ENCODE measurements at places on chromosomes 11 and 22.

DNA sequence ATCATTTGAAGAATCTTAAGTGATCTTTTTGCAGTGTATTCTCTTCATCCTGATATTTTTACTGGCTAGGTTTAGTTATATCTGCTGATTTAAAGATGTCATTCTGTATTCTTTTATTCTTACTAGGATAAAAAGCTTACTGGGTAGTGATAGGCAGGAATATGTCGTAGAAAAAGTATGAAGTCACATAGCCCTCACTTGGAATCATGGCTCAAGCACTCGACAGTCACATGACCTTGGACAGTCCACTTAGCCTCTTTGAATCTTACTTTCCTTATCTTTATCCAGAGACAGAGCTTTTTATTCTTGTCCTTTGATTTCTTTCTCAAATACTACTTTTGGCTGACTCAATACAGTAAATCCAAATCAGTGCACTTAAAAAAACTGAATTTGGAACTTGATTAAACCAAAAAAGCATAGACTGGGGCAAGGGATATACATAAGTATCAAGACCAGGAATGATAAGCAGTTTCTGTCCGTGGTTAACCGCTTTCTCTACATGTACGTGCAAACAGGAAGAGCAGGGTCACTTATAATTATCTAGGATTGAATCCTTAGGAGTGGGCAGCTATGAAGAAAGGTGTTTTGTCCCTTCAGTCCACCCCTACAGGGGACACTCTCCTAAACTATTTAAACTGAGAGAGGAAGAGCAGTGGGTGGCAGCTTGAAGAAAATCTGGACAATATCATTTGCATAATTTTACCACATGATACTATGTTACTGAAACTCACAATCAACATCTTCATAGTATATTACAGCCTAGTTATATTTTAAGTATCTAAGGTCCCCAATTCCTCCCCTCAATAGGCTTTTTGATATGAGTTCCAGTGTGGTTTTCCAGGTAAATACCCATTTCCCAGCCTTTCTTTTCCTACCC is 8.0 kb downstream of the MMP7 start:
- no peak for DNase-seq

DNA sequence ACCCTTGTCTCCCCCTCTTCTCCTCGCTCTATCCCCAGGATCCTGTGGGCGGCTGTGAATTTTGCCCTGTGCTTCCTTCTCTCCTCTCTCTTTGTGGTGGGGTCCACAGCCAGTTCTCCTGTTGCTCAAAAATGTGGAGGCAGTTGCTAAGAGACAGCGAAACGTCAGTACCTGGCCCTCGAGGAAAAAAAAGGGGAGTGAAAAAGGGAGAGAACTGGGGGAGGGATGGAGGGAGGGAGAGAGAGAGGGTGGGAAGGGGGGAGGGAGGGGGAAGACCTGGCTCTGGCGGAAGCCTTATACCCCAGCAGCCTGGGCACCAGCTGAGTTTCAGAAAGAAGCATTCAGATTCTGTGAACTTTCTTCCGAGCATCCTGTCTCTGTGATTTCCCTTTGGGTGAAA is 2.1 kb upstream of the LRRC55 start:
- no peak for DNase-seq

DNA sequence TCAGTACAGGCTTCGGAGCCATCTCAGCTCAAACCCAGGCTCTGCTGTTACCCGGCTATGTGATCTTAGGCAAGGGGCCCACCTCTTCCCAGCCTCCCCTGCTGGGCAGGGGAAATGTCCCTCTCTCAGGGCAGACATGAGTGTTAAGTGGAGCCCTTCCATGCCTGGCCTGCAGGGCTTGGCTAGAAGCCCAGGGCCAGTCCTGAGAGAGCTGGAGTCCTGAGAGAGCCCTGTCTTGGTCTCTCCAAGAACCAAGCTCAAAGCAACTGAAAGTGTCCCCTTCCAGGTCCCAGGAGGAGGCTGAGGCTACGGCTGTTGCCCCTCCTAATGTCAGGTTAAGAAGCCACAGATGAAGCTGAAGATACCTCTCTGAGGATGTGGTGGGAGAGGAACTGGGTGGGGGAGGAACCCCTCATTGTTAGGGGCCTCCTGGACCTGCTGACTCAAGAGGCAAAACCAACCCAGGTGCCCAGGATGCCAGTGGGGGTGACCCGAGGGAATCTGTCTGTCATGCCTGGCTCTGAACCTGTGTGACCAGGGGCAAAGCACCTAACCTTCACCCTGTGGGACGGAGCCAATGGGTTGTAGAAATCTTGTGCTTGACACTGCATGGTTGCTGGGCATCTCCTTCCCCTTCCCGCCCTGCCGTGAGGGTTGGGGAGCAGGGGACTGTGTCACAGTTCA is 4.2 kb downstream of the ZP1 start:
- no peak for DNase-seq

DNA sequence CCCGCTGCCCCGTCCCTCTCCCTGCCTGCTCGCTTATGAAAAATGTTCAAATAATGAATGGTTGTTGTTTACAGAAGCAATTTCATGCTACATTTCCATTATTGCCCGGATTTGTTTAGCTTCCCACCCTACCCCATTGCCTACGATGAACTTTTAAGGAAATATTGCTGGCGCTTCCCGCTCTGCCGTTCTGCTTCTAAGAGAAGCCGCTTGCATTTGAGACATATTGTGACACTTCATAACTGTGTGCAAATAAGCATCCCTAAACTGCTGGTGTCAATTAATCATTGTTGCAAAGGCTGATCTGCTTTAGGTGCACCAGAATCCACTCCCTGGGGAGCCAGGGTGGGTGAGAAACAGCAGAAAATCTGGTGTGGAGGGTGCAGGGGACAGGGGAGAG is 52.3 kb upstream of the LMO1 start:
- no peak for DNase-seq

GRCh38 chr11:83801799-83802198 is 515.6 kb upstream of the CCDC90B start:
- no peak for DNase-seq

DNA sequence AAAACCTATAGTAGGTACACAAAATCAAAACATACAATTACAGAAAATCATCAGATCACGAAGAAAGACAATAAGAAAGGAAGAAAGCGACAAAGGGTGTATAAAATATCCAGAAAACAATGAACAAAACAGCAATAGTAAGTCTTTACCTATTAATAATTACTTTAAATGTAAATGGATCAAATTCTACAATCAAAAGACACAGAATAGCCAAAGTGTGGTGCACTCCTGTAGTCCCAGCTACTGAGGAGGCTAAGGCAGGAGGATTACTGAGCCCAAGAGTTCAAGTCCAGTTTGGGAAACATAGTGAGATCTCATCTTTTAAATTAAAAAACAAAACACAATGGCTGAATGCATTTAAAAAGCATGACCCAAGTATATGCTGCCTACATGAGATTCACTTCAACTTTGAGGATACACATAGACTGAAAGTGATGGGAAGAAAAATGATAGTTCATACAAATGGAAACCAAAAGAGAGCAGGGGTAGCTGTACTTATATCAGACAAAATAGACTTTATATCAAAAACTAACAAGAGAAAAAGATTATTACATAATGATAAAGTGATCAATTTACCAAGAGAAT is 40.6 kb downstream of the ASCL2 start:
- DNase-seq = no peak

DNA sequence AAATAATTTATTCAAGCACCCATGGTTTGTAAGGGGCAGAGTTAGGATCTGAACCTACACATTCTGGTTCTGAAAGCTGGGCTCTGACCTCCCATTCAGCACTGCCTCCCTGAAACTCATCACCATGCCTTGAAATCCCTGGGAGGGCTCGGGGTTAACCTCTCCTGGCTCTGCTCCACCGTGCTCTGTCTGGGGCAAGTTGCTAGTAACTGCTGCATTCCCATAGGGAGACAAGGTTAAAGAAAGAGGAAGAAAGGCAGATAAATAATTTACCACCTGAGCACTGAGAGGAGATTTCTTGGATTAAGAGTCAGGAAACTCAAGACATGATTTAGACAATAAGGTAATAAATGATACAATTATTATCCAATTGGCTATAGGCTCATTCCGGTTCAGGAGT is 199.3 kb downstream of the KIF18A start:
- DNase-seq = no peak

DNA sequence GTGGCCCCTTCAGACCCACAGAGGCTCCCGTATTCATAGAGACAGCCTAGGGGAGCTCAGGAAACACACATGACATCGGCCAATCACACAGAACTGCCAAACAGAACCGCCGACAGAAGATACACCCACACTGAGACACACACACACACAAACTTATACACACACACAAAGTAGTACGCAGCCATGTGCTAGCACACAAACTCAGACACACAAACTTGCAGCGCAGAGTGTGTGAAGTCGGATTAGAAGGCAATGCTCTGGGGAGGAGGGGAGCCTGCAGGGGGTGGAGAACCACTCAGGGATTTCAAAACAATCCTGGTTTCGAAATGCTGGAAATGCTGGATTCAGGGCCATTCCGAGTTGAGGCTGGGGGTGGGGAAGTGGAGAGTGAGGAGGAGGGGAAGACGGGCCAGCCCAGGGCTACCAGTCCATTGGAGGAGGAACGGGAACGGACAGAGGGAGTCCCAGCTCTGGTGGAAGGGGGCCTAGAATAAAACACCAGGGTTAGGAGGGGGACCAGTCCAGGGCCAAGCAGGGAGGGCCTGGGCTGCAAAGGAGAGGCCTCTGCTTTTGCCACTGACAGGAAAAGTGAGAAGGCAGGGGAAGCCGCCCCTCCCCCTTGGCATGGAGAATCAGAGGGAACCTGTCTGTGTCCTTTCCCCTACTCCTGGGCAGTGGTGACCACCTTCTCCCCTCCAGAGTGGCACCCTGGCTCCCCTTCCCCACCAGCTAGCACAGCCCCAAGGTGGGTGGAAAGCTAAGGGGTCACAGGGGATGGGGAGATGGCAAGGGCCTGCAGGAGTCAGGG is 4.4 kb downstream of the BCL9L start:
- DNase-seq = peak; percentile 90
